ENCODE measurements at places on chromosomes 12 and 14. TPM values are rescaled to one million over a fixed set of nuclear protein-coding genes. Genes with fewer than 3 reads are reported as not detected.

The IFT81 gene
- 15.7 TPM for total RNA-seq

The PTGER2 gene
- total RNA-seq: 3.4 TPM

The AHNAK2 gene
- 95.3 TPM for total RNA-seq

The KCNC2 gene
- not detected for total RNA-seq

The NPAS3 gene
- total RNA-seq: 7.3 TPM

The DPPA3 gene
- total RNA-seq: not detected

The SVOP gene
- total RNA-seq: under 0.01 TPM

The MYO1H gene
- not detected for total RNA-seq

GRCh38 chr12:130706311-130706710 lies 9.8 kb downstream of the RIMBP2 start:
- H3K27ac ChIP-seq: no peak overlapping the region
- peaks cover 25% of the 10 kb centered on the region for H3K27me3 ChIP-seq

DNA sequence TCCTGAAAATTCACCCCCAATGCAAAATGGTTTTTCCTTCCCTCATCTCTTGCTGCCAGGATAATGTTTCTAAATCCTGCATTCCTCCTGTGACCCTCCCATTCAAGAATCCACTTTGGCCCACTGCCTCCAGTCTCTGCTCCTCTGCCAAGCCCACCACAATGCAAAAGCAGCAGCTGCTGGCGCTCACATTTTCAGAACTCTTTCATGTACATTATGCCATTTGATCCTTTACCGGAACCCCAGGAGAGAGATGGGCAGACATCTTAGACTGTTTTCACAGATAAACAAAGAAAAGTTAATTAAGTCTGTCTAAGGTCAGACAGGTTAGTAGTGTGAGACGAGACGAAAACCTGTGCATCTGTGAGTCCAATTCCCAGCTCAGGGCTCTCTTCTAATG lies 12.9 kb downstream of the LRIG3 start:
- H3K4me1 ChIP-seq: peaks cover 2% of the 10 kb centered on the region
- H3K4me3 ChIP-seq: no peak overlapping the region
- no peak for DNase-seq
- no peaks in the 10 kb centered on the region for H3K27me3 ChIP-seq
- H3K36me3 ChIP-seq: peaks cover 36% of the 10 kb centered on the region
- H3K27ac ChIP-seq: no peak overlapping the region

DNA sequence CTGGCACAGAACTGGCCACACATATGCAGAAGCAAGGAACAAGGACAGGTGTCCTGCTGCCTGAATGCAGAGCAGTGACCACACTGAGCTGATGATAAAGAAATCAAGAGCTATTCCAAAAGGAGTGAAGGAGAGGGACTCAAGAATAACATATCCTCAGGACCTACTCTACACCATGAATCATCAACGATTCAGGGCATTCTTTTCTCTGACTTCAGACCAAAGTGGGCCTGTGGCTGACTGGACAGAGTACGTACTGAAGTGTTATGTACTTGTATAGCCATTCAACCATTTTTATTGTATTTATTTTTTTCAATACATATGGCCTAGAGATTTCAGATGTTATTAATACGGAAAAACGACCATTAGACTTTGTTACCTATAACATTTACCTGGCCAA lies 177.5 kb upstream of the TMTC1 start:
- no peak for DNase-seq
- no peaks in the 10 kb centered on the region for H3K36me3 ChIP-seq
- no peak overlapping the region for H3K4me3 ChIP-seq
- no peak overlapping the region for H3K27ac ChIP-seq
- no peaks in the 10 kb centered on the region for H3K4me1 ChIP-seq

DNA sequence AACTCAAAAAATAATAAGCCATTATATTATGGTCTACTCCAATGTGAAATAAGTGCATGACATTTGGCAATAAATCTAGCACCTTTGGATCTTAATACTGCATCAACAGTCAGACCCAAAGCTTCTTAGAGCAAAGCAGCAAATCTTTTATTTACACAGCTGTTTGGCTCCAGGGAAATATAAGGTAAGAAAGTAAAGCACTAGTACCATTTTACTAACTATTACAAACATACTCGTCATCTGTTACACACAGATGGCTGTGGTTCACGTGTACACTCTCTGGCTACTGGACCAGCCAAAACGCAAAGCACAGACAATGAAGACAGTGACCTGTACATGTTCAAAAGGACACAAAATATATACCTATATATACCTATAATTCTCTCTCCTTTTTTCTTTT lies 2.8 kb downstream of the FGD6 start:
- H3K4me3 ChIP-seq: no peak overlapping the region
- peaks cover 12% of the 10 kb centered on the region for H3K4me1 ChIP-seq
- no peaks in the 10 kb centered on the region for H3K36me3 ChIP-seq
- no peak overlapping the region for H3K27ac ChIP-seq
- DNase-seq: no peak
- H3K27me3 ChIP-seq: no peaks in the 10 kb centered on the region

GRCh38 chr14:96383445-96383844 lies 8.5 kb upstream of the AK7 start:
- no peak overlapping the region for H3K27ac ChIP-seq
- no peaks in the 10 kb centered on the region for H3K27me3 ChIP-seq
- H3K36me3 ChIP-seq: peaks cover 53% of the 10 kb centered on the region
- no peaks in the 10 kb centered on the region for H3K4me1 ChIP-seq
- H3K4me3 ChIP-seq: no peak overlapping the region

DNA sequence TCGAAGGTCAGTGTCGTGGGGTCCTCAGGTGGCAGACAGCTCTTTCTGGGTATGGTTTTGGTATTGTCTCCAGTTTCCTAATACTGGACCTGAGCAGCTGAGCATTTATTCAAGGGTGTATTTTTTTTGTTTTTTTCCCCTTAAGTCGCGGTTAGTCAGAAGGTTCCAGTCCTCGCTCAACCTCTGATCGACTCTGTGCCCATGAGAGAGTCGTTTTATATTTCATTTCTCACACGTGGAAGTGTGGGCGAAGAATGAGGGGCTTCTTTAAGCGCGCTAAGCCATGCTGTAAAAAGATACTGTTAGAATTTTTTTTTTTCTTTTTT lies 499 bp downstream of the MIPOL1 start:
- no peaks in the 10 kb centered on the region for H3K36me3 ChIP-seq
- H3K4me1 ChIP-seq: peaks cover 3% of the 10 kb centered on the region
- DNase-seq: no peak
- no peaks in the 10 kb centered on the region for H3K27me3 ChIP-seq
- H3K4me3 ChIP-seq: peak overlapping the region; percentile 80

- no peak overlapping the region for H3K4me3 ChIP-seq
- no peak overlapping the region for H3K27ac ChIP-seq
- no peaks in the 10 kb centered on the region for H3K36me3 ChIP-seq
- H3K4me1 ChIP-seq: peaks cover 4% of the 10 kb centered on the region
- H3K27me3 ChIP-seq: no peaks in the 10 kb centered on the region
- no peak for DNase-seq
Observed at GRCh38 chr12:99759444-99759843, 111.9 kb downstream of the GARIN6 start.

- H3K36me3 ChIP-seq: no peaks in the 10 kb centered on the region
- H3K4me3 ChIP-seq: no peak overlapping the region
- H3K4me1 ChIP-seq: no peaks in the 10 kb centered on the region
- no peak overlapping the region for H3K27ac ChIP-seq
- H3K27me3 ChIP-seq: no peaks in the 10 kb centered on the region
- no peak for DNase-seq
Observed at GRCh38 chr12:27851311-27851710, 71.3 kb upstream of the MANSC4 start.

- no peaks in the 10 kb centered on the region for H3K4me1 ChIP-seq
- no peaks in the 10 kb centered on the region for H3K27me3 ChIP-seq
- no peaks in the 10 kb centered on the region for H3K36me3 ChIP-seq
- DNase-seq: no peak
- H3K27ac ChIP-seq: no peak overlapping the region
Observed at GRCh38 chr12:38639625-38640024, 265.8 kb downstream of the CPNE8 start.

- H3K27me3 ChIP-seq: no peaks in the 10 kb centered on the region
- H3K27ac ChIP-seq: no peak overlapping the region
- no peak overlapping the region for H3K4me3 ChIP-seq
- H3K4me1 ChIP-seq: no peaks in the 10 kb centered on the region
- no peak for DNase-seq
- H3K36me3 ChIP-seq: peaks cover 4% of the 10 kb centered on the region
Observed at GRCh38 chr12:82414926-82415325, 56.6 kb downstream of the METTL25 start.

DNA sequence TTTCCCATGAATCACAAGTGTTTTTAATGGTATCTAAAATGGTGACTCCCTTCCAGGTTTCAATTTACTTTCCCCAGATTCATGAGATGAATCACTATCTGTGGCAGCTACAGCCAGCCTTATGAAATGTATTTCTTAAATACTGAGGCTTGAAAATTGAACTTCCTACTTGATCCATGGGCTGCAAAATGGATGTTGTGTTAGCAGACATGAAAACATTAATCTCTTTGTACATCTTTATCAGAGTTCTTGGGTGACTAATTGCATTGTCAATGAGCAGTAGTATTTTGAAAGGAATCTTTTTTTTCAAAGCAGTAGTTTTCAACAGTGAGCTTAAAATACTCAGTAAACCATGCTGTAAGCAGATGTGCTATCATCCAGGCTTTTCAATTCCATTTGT lies 250.8 kb downstream of the SLC6A15 start:
- no peaks in the 10 kb centered on the region for H3K36me3 ChIP-seq
- H3K4me3 ChIP-seq: no peak overlapping the region
- H3K27ac ChIP-seq: no peak overlapping the region
- H3K4me1 ChIP-seq: no peaks in the 10 kb centered on the region
- H3K27me3 ChIP-seq: no peaks in the 10 kb centered on the region
- DNase-seq: no peak

- peaks cover 78% of the 10 kb centered on the region for H3K4me1 ChIP-seq
- H3K36me3 ChIP-seq: no peaks in the 10 kb centered on the region
- no peaks in the 10 kb centered on the region for H3K27me3 ChIP-seq
- no peak overlapping the region for H3K4me3 ChIP-seq
Observed at GRCh38 chr12:96212456-96213375, 18.5 kb downstream of the ELK3 start.

GRCh38 chr12:22687361-22688076 lies 62.5 kb downstream of the ETNK1 start:
- no peaks in the 10 kb centered on the region for H3K27me3 ChIP-seq
- H3K36me3 ChIP-seq: no peaks in the 10 kb centered on the region
- DNase-seq: no peak
- H3K4me3 ChIP-seq: no peak overlapping the region

- H3K4me3 ChIP-seq: no peak overlapping the region
- DNase-seq: no peak
- no peaks in the 10 kb centered on the region for H3K27me3 ChIP-seq
- H3K27ac ChIP-seq: no peak overlapping the region
- H3K4me1 ChIP-seq: peaks cover 4% of the 10 kb centered on the region
Observed at GRCh38 chr14:104183796-104184195, 45.4 kb downstream of the KIF26A start.

DNA sequence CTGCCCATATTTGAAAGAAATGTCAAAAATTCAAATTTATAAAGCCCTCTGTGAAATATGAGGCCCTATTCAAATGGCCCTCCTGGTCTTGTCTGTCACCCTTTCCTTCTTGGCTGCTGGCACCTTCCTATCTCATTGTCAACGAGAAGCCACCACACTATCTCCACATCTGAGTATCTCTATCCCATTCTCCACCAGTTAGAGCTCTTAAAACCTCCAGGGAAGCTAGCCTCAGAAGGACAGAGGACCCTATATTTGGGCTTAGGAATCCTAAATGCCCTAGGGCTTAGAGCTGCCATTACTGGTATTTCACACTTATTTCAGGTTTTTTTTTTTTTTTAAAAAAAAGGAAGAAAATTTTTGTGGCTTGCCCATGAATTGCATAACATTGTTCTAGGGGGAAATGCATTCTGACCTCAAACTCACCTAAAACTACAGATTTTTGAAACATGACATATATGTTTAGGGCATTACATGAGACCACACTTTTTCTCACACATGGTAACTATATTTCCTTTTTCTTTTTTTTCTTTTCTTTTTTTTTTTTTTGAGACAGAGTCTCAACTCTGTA lies 25.0 kb downstream of the SLC25A21 start:
- no peak for DNase-seq
- no peak overlapping the region for H3K27ac ChIP-seq
- H3K4me1 ChIP-seq: peaks cover 4% of the 10 kb centered on the region
- H3K4me3 ChIP-seq: no peak overlapping the region

DNA sequence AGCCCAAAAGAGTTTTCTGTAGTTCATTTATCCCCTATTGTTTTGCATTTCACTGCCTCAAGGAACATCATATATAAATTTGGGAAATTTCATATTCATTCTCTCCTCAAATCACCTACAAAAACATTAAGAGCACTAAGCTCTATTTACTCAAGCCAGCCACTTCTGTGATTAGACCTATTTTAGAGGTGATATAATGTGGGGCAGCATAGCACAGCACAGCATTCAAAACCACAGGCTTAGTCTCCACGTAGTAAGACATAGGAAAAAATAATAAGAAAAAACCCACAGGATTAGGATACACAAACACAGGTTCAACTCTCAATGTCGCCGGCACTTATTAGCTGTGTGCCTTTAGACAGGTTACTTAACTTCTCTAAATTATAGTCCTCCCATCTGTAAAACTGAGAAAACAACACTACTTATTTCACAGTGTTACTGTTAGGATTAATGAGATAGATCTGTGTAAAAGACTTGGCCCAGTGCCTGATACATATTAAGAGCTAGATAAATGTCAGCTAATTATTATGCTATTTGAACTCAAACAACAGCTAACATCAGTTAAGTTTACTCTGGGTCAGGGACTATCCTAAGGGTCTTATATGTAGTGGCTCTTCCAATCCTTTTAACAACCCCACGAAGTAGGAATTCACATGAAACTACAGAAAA lies 20.3 kb downstream of the DCAF5 start:
- peak overlapping the region; percentile 24 for H3K27ac ChIP-seq
- H3K4me1 ChIP-seq: peaks cover 39% of the 10 kb centered on the region
- H3K4me3 ChIP-seq: no peak overlapping the region
- H3K27me3 ChIP-seq: no peaks in the 10 kb centered on the region
- H3K36me3 ChIP-seq: no peaks in the 10 kb centered on the region
